OCI-M1 (cell line): ENCODE measurements at places on chromosomes 3 and 15.

DNA sequence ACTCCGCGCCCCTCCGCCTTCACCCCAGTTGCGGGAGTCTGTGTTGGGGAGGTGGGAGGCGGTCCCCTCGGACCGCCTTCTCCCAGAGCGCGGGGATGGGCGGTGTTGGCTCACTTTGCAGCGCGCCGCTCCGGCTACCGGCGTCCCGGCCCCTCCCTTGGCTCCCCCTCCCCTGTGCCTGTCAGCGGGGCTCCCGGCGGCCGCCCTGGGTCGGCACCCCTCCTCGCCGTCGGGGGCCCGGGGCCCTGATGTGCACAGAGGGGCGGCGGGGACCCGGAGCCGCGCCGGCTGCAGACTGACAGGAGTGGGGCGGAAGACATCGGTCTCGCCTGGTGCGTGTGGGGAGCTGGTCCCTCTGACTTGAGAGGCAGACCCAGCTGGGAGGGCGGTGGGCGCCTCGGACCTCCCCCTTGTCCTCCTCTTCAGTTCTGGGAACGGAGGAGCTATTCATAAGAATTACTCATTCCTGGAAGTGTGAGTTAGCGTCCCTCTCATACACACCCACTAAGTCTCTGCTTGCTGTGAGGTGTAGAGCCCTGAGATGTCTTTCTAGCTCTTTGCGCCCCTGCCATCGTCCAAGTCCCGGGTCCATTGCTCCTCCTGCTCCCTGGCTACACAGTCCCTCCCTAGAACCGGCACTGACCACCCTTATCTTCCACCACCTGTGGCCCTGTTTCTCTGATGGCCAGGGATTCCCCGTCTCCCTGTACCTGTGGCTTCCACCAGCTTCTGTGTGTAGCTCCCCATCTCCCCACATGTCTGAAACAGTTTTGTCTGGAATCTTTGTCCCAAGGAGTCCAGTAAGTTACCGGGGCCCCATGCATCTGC, 42.3 kb upstream of the ROPN1 start:
- peak; percentile 23 for DNase-seq

- DNase-seq = no peak
These were observed 42.2 kb upstream of the ROBO2 start for GRCh38 chr3:76997733-76998132.

DNA sequence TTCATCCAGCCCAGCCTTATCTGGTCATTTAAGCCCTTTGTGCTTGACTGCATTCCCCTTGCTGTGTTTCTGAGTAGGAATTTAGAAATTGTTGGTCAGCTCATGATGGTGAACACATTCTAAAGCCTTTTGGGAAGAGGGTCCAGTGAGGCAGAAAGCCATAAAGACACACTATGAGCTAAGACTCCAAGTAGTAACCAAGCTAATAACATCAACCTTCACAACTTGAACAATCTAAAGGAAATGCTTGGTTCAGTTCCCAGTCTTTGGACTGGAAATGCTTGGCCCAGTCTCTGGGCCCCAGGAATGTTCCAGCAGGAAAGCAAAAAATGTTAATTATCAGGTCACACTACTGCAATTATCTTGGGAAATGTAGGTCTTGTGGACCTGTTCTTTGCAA, 7.7 kb downstream of the PLSCR1 start:
- DNase-seq = no peak

GRCh38 chr15:29972051-29972450, 110.7 kb upstream of the GOLGA8J start:
- no peak for DNase-seq

- no peak for DNase-seq
These were observed 137.4 kb downstream of the SV2B start for GRCh38 chr15:91237445-91237844.

DNA sequence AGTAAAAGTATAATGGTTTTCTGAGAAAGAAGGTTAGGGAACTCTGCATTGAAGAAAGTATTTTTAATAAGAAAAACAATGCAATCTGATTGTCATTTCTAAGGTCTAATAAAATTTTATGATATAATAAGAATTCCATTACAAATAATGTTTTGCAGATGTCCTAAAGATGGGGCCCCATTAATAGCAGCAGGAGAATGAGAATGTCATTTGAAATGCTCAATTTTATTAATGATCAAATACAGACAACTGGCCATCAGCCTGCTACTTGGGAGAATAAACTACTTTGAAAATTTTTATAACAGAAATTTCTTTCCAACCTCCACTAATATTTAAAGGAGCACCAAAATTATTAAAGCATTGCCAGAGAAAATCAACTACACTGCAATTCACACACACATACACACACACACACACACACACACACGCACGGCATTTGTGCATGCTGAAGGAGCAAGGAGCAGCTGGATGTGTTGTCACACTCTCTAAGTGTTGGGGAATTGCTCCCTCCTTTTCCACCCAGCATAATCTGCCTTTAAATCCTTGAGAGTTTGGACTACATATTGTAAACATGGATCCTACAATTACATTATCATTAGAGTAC, 109.5 kb downstream of the THRB start:
- DNase-seq = no peak

- DNase-seq = peak; percentile 94
These were observed 40.0 kb downstream of the PTPN23 start for GRCh38 chr3:47420511-47421484.

DNA sequence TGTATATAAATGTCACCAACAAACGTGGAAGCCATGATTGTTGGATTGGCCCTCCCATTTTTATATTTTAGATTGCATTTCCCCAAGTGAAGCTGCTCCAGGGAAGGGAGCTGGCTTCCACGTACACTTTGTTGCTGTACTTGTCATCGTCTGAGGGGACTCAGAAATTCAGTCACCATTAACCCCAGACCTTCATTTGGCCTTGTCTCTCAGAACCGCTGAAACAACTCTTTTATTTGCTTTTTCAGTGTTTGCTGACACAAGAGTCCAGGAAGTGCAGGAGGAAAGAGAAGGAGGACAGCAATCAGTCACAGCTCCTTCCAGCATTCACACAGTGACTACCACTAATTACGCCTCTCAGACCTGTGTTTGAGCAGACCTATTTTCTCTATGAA, 276.5 kb downstream of the TBL1XR1 start:
- no peak for DNase-seq

GRCh38 chr3:178257491-178257890, 278.7 kb upstream of the KCNMB2 start:
- DNase-seq = peak; percentile 30

DNA sequence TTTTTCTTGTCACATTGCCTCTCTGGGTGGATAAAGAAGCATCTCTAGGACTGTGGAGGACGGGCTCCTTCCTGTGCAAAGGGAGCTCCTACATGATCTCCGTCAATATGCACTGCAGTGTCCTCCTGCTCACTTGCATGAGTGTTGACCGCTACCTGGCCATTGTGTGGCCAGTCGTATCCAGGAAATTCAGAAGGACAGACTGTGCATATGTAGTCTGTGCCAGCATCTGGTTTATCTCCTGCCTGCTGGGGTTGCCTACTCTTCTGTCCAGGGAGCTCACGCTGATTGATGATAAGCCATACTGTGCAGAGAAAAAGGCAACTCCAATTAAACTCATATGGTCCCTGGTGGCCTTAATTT, 478 bp downstream of the GPR15 start:
- DNase-seq = no peak

- DNase-seq = peak; percentile 59
These were observed 28.3 kb downstream of the IDH3A start for GRCh38 chr15:78177447-78177873.

GRCh38 chr15:68276668-68277067, 877 bp upstream of the FEM1B start:
- no peak for DNase-seq

GRCh38 chr15:96560246-96560895, 229.9 kb downstream of the NR2F2 start:
- DNase-seq = no peak

DNA sequence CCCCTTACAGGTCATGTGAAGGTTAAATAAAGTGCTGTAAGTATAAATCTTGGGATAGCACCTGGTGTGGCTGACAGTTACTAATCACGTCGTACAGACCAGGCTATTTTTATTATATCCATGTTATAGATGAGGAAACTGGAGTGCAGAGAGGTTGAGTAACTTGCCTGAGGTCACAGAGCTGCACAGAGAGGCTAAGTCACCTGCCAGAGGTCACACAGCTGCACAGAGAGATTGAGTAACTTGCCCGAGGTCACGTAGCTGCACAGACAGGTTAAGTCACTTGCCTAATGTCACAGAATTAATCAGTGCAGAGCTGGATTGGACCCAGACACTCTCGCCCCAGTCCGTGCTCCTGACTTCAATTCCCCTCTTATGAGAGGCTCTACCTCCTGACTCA, 171.5 kb downstream of the NUP210 start:
- DNase-seq = no peak

DNA sequence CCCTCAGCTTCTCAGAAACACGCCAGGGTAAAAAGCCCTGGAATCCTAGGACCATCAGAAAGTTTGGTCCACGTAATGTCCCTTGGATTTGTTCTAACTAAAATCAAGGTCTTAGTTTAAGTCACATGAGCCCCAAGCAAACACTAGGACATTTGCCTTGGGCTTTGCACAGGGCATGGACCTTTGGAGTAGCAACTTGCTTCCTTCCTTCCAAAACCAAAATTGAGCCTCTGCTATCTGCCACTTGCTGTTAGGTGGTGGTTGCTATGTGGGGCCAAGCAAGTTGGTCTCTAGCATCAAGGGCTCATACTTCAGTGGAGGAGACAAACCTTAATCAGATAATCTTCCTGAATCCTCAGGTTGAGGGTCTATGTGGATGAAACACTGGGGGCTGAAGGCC, 4.0 kb upstream of the DAG1 start:
- no peak for DNase-seq

DNA sequence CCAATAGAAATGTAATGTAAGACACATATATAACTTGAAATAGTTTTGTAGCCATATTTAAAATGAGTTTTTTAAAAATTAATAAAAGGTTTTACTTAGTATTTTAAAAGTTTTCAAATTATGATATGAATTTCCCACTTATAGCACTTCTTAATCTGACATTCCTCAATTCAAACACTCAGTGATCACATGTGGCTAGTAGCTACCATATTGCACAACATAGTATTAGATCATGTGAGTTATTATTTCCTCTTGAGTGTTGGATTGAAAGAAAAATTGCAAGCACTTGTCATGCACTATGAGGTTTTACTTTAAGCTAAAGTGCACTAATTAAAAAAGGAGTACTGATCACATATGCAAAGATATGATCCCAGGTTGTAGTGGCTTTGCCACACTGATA, 453.4 kb upstream of the ROBO2 start:
- DNase-seq = no peak

- DNase-seq = no peak
These were observed 73.2 kb downstream of the MB21D2 start for GRCh38 chr3:192844486-192844765.
